ENCODE measurements at places on chromosomes 5 and 9.

- no peak for DNase-seq
Observed at GRCh38 chr9:7510199-7510598, 289.4 kb downstream of the DMAC1 start.

GRCh38 chr9:5185220-5185840 is at the start of gene INSL6:
Gene INSL6, minus strand, starts transcription at chr9:5185639. Its CDS starts 37 bp downstream, at chr9:5185602.
- no peak for DNase-seq

GRCh38 chr5:40675396-40676133 is 4.2 kb upstream of the PTGER4 start:
- DNase-seq = no peak

DNA sequence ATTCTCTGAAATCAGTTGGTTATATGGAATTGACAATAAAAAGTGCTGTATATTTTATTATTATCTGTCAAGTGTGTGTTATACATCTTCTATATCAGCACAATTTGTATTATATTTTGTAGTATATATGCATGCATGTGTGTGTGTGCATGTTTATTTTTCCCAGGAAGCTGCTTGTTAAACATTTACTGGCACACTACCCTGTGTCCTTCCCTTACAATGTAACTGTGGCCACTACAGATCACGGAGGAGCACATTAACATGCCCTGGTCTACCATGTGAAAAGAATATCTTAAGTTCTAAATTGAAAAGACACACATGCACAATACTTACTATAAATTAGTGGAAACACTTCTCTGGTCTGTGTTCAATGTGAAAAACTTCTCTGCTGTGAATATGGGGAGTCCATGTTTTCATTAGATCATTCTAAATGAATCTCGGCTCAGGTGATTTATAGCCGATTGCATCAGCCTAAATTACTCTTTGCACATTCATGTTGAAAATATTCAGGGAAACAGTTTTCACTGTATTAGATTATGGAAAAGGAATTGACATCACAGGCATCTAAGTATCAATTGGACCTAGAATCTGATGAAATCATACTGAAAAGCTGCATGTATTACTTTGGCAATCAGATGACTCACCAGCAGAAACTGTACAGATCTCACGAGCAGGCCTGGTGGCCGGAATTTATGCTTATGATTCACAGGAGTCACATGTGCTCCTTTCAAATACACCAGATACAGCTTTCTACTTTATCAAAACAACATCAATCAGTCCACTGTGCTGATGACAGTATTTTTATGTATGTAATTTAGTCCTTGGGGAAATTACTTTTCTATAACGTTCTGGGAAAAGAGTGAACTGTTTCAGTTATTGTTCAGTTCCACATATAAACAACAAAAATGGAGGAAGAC is 39.4 kb downstream of the LURAP1L start:
- peak; percentile 71 for DNase-seq

DNA sequence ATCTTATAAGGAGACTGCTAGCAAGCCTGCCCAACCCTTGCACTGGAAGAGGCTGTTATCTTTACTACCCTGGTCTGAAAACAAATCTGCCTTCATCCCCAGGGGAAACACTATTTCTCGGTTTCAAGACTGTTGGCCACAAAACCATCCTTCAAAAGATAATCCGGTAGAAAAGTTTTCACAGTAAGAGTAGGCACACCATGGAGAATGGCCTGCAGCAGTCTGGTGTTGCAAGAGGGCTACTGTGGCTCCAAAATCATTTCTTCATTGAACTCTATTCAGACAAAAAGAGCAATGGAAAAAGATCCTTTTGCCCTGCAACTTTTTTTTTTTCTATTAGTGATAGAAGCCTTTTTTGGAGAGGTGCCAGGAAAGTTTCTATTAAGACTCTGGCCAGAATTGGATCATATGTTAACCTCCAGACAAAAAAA is 163.9 kb downstream of the ARHGEF28 start:
- no peak for DNase-seq

DNA sequence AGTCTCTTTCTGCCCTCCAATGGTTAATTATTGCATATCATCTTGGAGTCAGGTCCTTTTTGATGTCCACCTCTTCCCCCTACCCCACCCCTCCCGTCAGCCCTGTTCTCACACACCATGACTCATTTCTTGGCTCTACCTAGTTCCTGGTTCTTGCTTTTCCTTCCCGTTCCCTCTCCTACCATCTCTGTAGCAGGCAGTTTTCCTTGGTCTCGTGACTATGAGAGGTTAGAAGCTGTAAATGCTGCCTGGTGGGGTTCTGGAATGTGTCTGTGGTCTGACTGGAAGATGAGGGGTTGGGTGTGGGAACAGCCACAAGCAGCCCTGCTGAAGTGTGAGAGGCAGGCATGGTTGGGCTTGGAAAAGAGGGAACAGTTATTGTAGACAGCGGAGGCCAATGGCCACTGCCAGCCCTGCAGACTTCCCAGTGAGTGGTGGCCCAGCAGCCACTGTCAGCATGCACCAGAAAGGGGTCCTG is 18.2 kb downstream of the SLC22A5 start:
- DNase-seq = no peak

- no peak for DNase-seq
Observed at GRCh38 chr9:92004045-92004392, 54.0 kb upstream of the ROR2 start.

- DNase-seq = no peak
Observed at GRCh38 chr9:127707766-127708165, 978 bp downstream of the CFAP157 start.

DNA sequence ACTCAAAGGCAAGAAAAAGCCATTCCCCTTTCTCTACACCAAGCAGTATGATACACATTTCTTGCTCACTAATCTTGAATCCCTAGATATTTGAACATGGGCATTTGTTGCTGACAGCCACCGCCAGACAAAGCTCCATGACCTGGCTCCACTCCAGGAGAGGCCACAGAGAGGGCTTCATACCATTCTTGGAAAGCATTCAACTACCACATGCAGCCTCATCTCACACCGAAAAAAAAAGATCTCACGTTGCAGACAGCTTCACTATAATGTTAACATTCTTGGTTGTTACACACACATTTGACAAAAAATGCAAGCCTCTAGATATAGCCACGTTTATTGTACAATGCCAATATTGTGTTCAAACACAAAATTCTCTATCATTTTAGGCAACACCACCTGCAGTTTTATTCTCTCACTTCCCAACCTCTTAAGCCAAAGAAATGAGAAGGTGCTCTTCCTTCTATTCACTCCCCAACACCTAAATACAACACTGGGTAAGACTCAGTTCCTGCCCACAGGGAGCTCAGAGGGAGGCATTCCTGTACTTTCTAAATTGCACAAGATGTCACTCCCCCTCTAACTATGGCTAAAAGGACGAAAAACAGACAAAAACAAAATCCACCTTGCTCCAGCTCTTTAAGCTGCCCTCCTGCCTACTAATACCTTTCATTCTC is 222.4 kb downstream of the TSSK1B start:
- peak; percentile 27 for DNase-seq

DNA sequence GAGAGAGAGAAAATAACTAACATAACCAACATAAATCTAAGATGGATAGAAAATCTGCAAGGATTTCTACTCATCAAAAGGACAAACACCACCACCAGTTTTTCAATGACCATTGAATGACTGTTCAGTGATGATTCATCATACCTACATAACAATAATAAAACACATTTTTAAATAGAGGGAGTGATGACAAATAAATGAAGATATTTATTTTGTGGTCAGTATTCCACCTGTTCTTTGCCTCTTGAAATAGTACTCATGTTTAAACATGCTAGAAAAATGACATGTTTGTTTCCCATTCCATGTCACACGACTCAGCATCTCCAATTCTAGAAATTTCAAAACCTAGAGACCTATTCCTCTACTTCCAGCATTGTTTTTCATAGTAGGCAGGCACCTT is 34.6 kb upstream of the ADAMTS16 start:
- no peak for DNase-seq

DNA sequence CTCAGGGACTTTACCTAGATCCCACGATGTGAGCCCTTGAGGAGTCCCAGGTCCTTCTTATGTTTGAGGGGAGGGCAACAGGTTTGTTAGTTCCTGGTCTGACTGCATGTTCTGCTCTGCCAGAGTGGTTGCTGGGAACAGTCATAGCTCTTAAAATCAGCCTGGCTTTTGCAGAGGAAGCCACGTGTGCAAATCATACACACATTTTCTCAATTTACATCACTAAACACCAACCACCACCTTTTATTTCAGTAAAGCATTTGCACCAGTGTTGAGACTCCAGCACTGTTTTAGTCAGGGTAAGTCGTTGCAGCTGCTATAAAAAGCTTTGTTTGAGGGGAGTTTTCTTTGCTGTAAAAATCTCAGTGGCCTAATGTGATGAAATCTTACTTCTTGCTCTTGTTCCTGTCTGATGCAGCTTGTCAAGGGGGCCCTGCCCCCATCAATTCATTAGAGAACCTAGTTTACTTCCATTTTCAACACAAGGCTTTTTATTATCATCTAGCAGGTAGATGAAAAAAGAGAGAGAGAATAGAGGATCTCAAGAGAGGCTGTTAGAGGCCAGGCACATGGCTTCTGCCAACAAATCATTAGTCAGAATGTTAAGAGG is 70.3 kb upstream of the VCAN start:
- no peak for DNase-seq

- DNase-seq = no peak
Observed at GRCh38 chr9:83307066-83307724, 231.0 kb downstream of the FRMD3 start.

- DNase-seq = no peak
Observed at GRCh38 chr9:134458207-134459108, 132.2 kb downstream of the RXRA start.

DNA sequence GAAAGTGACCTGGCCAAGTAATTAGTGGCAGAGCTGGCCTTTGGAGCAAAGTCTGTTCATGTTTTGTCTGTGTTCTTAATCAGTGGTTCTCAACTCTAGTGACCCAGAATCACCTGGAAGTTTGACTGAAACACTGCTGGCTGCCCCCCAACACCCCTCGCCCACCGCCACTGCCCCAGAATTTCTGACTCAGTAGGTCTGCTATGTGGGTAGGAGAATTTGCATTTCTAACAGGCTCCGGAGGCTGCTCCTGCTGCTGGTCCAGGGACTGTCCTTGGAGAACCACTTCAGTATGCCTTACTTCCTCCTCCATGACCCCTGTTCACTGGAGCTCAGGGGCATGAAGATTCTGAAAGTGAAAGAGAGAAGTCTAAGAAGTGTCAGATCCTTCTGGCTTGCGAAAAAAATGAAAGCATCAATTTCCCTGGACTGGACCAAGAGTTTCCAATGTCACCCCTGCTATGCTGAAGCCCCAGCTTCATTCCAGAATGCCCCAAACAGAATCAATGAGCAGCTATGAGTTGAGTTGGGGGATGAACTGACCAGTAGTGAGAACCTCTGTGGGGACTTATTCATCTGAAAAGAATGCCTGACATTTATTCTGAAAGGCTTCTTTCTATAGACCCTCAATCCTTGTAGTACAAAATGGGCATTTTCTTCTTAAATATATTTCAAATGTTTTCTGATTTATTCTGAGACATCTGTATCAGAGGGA is 20.8 kb upstream of the COL15A1 start:
- DNase-seq = no peak

DNA sequence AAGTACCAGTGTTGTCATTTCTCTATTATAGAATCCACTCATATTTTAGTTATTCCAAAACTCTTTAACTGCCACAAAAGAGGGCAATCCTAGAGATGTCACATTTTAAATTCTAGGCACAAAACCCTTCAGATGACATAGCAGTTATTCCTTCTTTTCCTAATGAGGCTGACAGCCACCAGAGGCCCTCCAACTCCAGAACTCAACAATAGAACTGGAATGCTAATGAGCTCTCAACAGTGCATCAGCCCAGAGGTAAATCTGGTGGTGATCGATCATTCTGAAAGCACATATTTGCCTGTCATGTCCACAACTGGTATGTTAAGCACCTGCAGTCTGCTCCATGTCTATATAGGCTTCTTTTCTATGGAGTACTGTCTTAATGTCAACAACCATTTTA is 40.2 kb upstream of the RAB3C start:
- no peak for DNase-seq

DNA sequence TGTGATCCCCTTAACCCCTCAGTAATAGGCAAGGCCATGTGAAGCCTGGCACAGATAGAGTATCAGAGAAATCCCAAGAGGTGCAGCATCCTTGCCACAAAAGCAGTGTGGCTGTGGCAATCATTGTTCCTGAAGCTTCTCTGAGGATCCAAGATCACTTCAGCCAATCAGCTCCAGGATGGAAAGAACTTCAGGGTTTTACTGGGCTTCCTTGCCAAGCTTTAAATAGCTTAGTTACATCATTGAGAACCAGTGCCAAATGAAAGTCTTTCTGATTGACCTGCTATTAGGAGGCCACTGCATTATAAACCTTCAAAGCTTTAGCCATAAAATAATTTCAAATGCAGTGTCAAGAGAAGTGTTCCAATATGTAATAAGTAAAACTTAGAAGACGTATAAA is 430.6 kb downstream of the PIK3R1 start:
- no peak for DNase-seq

GRCh38 chr5:96387616-96388015 is 45.4 kb downstream of the PCSK1 start:
- DNase-seq = no peak

DNA sequence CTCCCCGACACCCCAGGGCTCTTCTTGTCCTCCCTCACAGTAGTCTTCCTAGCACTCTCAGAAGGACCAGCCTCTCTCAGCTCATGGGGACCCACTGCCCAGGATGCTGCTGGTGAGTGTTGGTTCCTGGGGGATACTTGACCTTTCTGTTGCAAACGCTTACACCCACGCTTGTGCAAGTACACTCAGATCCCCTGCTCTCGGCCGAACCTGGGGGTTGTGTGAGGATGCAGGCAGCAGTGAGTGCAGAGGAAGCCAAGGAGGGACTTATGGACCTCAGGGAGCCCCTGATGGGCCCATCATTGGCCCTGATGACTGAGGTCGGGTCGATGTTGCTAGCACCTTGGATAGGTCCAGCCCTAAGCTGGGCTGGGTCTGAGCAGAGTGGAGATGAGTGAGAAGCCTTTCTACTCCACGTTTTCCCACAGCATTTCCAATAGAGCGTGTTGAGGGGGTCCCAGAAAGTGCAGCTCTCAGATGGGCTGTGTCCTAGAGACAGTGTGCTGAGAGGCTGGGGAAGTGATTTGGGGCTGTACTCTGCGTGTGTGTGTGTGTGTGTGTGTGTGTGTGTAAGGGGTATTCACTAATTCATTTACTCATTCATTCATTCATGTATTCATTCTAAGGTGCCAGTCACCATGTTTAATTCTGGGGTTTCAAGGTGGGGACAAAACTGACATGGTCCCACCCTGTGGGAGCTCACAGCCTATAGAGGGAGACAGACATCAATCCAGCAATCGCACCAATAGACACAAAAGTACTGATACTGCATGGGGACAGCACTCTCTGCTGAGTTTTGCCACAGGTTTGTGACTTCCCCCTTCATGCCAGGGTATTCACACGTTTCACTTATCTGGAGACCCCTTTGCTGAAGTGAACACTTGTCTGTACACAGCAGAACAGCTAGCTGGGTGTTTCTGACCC is 25.2 kb upstream of the PITX1 start:
- no peak for DNase-seq

GRCh38 chr9:84807870-84808390 is 138.4 kb downstream of the NTRK2 start:
- DNase-seq = no peak

DNA sequence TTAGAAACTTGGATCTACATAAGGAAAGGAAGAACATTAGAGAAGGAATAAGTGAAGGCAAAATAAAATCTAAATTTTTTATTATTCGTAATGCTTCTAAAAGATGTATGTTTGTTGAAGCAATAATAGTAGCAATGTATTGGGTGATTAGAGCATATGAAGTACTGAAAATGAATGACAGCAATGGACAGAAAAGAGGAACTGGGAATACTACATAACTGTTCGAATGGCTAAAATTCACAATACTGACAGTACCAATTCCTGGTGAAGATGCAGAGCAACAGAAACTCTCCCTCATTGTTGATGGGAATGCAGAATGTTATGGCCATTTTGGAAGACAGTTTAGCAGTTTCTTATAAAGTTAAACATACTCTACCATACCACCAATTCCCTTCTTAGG is 177.3 kb upstream of the SPEF2 start:
- no peak for DNase-seq

All from posterior cingulate gyrus (tissue), 11 donors.